NCI-H2081 (cell line): ENCODE measurements at places on chromosomes 12 and 14.
A peak's percentile ranks its signal among the peaks of the same experiment; 100 is the strongest.

- DNase-seq: peak; percentile 14
These were observed 343.1 kb downstream of the FLRT2 start for GRCh38 chr14:85873006-85873405.

DNA sequence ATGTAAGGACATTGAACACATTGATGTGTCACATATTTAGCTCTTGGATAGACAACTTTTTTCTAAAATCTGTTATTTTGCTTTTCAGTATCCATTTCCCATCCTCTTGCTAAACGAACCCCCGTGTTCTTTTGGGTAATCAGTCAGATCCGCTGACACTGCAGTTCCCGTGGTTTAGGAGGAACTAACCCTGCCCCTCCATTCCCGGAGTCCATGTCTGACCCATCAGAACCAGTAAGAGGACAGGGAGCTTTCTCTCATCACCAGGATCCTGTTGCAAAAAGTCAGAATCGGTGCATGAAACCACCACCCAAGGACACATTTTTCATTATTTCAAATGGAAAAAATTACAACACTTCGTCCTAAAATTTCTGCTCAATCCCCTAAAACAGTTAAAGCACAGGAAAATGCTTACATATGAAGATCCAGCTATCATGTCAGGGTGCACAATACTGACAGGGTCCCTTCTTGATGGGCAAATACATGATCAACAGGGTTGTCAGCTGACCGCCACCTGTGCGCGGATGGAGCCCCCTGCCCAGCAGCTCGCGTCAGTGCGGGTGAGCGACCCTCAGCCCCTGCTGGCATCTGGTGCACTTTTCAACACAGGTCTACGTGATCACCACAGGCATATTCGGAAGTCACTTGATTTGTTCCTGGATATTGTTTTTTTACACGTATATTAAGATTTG lies 276.8 kb downstream of the ADGRD1 start:
- DNase-seq: no peak

GRCh38 chr14:94025720-94026119 lies 420 bp upstream of the OTUB2 start:
- no peak for DNase-seq

GRCh38 chr12:2027351-2027750 lies 23.1 kb upstream of the DCP1B start:
- DNase-seq: no peak

DNA sequence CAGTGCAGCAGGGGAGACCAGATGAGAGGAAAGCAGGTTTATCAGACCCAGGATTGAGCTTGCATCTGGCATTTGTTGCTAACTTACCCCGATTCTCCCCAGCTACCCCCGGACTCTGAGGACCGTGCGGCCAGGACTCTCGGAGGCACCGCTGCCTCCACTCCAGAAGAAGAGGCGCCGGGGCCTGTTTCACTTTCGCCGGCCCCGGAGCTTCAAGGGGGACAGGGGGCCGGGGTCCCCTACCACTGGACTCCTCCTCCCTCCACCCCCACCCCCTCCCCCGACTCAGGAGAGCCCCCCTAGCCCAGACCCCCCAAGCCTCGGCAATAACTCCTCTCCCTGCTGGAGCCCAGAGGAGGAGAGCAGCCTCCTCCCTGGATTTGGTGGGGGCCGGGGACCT lies 6.5 kb upstream of the CPNE6 start:
- DNase-seq: no peak

GRCh38 chr12:83323866-83324265 lies 637.2 kb downstream of the TMTC2 start:
- DNase-seq: no peak

DNA sequence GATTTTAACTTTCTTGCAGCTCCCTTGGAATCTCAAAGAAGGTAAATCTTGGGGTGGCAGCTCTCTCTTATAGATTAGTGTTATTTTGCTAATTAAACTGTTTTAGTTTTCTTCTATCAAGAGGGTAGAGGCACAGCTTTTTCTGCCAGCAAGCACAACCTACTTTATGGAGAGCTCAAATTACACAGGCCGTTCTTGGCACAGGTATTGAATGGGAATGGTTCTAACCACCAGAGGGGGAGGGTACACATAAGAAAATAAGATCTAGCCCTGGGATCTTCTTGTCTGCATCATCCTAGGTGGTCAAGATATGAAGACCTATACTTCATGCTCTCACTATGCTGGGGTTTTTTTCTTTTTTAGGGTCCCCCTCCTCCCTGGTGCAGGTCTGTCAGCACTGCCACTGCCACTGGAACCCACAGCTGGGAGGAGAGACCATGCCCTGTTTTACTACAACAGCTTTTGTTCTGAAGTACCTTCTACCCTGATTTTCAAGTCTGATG lies 48.6 kb upstream of the STAC3 start:
- peak; percentile 10 for DNase-seq

- DNase-seq: no peak
These were observed 9.8 kb upstream of the IQSEC3 start for GRCh38 chr12:56683-57346.

- peak; percentile 70 for DNase-seq
These were observed 2.2 kb upstream of the NFKBIA start for GRCh38 chr14:35406506-35407305.

GRCh38 chr14:67934087-67934486 lies 114.5 kb downstream of the RAD51B start:
- DNase-seq: peak; percentile 26

DNA sequence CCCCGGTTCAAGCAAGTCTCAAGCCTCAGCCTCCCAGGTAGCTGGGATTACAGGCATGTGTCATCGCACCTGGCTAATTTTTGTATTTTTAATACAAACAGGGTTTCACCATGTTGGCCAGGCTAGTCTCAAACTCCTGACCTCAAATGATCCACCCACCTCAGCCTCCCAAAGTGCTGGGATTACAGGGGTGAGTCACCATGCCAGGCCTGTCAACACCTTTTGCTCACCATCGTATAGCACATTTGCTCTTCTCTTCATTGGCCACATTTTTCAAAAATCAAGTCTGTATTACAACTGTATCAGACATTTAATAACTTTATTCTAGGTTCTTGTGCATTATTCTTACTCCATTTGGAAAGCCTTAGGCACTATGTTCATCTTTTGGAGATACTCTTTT lies 50.3 kb downstream of the BCAT1 start:
- DNase-seq: no peak

- DNase-seq: no peak
These were observed 377.4 kb downstream of the NAV3 start for GRCh38 chr12:78208092-78208491.
